D341Med (cell line): ENCODE measurements at places on chromosomes 6 and 20.

GRCh38 chr6:139860203-139860602, 485.8 kb upstream of the CITED2 start:
- DNase-seq = no peak

DNA sequence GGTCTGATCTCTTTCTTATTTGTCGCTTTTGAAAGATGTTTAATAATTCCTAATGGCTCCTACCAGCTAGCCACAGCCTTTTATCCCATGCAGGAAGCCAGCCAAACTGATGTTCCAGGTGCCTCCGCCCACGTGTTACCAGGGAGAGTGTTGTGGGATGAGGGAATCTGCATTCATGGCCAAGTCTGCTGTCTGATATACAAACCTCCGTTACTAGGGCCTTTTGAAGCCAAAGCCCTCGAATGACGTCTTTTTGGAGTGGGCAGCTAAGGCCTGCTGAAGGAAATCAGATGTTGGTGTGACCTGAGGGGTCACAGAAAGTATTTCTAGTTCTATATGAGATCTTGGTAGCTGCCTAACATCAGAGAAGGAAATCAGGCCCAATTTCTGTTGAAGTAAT, 21.3 kb downstream of the STK35 start:
- DNase-seq = no peak

DNA sequence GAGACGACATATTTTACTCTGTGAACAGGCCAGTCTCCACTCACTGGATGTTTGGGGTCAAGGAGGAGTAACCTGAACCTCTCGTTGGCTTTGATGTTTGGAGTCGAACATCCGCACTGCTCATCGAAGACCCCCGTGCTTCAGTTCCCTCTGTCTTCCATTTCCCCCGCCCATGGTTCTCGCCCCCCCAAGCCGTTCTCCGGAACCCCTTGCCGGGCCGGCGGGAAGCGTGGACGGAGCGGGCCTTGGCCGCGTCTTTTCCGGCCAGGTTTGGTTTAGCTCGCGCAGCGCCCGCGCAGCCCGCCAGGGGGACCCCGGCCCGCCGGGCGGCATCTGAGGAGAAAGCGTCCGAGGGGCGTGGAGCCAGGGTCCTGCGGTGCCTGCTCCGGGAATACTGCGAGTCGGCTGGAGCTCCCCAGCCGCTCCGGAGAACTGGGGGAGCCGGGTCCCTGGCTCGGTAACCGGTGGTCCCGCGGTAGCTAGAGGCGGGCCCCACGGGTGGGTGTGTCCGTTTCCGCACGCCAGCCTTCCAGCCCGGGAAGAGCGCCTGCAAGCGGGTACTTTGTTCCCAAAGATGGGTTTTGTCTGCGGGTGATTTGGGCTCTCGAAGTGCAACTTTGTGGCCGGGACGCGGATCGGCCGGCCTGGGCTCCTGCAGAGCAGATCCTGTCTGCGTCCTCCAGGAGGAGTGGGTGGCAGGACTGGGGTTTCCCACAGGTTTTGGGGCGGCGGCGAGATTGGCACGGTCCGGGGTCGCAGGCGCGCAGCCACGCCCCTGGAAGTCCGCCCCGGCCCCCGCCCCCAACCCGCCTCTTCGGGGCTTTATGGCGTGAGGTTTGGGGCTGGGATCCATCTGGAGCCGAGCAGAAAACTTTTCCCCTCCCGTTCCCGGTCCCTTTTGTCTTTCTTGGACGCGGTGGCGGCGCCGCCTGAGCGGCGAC, at the start of gene TMEM200A:
TMEM200A (plus strand) TSS at position 852 of the 941 bp plus-strand sequence. CDS start 74,406 bp downstream, outside the sequence.
- DNase-seq = peak; percentile 93

GRCh38 chr6:13538084-13538483, 36.3 kb upstream of the SIRT5 start:
- DNase-seq = peak; percentile 70

DNA sequence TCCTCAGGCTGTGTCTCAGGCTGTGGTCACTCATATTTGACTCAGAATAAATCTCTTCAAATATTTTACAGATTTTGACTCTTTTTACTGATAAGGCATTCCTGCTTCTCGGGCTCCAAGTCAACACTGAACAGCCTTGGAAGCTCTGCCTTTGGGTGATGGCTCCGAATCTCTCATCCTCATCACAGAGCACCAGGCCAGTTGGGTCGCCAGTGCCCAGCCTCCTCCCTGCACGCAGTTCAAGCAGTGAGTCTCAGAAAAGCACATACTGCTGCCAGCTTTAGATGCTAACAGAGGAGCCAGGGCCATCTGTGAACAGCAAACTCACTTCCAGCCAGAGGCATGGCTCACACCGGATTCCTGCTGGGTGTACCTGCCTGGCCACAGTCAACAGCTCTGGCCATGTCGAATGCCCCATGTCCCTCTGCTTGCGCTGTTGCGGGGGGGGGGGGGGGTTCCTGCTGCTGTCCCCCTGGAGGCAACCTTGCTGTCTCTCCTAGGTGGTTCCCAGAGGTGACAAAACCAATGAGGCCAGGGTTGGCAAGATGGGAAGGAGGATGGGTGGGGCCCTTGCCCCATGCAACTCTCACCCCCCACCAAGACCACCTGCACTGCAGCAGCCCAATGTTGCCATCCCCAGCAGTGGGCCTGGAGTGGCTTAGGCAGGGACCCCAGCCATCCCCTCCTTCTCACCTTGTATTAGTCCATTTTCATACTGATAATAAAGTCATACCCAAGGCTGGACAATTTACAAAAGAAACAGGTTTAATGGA, 248.8 kb downstream of the ERMARD start:
- no peak for DNase-seq

- no peak for DNase-seq
Observed at GRCh38 chr20:19913927-19914614, 103.1 kb upstream of the NAA20 start.

GRCh38 chr6:169172946-169173345, 80.7 kb downstream of the THBS2 start:
- peak; percentile 6 for DNase-seq

DNA sequence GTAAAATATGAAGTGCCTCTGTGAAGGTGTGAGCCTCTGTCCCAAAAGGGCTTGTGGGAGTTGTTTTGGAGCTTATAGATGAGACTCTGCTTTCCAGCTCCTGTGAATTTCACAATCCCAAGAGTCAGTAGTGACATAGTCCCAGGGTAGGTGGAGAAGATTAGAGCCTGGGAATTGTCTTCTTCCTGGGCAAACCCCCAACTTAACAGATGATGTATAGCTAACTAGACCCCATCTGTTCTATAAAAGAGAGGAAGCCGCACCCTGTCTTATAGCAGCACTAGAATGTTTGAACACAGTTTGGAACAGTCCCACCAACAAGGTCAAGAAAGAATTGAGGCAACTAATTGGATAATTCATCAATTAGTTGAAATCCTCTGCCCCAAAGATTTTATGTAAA, 294.7 kb downstream of the ZNF217 start:
- DNase-seq = peak; percentile 28

- no peak for DNase-seq
Observed at GRCh38 chr6:45576648-45577624, 199.2 kb upstream of the SUPT3H start.

DNA sequence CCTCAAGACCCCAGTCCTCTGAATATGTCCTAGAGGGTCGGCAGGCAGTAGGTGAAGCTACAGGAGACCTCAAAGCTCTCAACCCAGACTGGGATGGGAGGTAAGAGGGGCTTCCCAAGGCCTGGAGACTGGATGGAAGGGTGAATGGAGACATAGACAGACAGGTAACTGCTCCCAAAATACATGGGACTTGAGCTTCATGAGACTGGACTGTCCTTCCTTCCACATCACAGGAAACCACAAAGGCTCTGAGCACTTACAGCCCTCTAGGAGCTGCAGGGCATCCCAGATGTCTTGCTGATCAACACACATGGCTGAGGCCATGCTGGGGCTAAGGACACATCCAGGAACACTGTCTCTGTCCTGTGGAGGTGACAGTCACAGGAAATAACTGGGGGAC, 11.6 kb downstream of the HSPA12B start:
- no peak for DNase-seq

GRCh38 chr6:84329516-84329915, 102.1 kb upstream of the CEP162 start:
- no peak for DNase-seq

- no peak for DNase-seq
Observed at GRCh38 chr6:105058316-105058715, 101.4 kb downstream of the LIN28B start.

DNA sequence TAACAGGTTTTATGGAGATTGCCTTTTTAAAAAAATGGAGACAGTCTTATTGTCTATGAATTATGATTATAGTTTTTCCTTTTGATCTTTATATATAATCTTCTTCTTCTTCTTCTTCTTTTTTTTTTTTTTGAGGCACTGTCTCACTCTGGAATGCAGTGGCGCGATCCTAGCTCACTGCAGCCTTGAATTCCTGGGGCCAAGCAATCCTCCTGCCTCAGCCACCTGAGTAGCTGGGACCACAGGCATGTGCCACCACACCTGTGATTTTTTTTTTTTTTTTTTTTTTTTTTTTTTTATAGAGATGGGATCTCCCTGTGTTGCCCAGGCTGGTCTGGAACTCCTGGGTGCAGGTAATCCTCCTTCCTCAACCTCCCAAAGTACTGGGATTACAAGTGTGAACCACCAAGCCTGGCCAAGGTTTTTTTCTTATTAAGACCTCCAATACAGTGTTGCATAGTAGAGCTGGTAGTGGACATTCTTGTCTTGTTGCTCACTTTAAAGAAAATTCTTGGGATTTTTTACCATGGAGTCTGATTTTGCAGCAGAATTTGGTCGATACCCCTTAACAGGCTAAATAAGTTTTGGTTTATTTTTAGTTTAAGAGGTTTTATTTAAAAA, 46.5 kb downstream of the STK4 start:
- no peak for DNase-seq

DNA sequence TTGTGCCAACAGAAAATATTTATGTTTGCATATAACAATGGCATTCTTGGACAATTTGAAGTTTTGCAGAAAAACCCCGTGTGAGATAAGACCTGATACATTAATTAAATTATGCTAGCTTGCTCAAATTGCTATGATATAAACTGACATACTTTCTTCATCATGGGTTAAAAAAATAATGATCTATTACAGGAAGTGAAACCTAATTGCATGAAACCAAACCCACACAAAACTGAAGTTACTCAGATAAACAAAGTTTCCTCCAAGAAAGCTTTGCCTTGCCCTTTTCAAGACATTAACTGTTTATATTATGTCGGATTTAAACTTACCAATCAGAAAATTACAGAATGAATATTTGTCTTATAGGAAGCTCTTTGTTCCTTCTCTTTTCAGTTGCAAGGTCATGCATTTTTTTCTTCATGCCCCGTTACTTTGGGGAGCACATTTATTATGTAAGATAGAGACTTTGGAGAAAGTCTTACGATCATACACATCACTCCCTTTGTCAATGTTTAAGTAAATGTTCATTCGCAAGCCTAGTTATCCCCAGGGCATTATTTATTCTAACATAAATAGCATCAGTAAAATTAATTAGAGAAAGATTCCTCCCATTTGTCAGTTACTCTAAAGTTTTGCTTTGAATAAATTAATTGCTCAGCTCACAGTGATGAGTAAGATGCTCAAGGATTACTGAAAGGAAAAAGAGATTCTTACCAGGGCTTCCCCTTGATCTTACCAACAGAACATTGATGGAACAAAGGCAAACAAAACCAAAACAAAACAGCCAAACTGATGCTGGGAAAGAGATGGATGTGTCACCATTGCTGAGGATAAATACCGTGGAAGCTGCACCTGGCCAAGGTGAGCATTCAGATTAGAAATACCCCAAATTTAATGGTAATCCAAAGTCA, 14.8 kb upstream of the TMEM244 start:
- DNase-seq = no peak

GRCh38 chr20:44714701-44715498, at the start of gene CCN5:
Gene CCN5, plus strand, starts transcription at chr20:44715369. Its CDS starts 22 bp downstream, at chr20:44715391.
- no peak for DNase-seq

- DNase-seq = no peak
Observed at GRCh38 chr20:4813863-4814695, 92.4 kb downstream of the PRND start.

DNA sequence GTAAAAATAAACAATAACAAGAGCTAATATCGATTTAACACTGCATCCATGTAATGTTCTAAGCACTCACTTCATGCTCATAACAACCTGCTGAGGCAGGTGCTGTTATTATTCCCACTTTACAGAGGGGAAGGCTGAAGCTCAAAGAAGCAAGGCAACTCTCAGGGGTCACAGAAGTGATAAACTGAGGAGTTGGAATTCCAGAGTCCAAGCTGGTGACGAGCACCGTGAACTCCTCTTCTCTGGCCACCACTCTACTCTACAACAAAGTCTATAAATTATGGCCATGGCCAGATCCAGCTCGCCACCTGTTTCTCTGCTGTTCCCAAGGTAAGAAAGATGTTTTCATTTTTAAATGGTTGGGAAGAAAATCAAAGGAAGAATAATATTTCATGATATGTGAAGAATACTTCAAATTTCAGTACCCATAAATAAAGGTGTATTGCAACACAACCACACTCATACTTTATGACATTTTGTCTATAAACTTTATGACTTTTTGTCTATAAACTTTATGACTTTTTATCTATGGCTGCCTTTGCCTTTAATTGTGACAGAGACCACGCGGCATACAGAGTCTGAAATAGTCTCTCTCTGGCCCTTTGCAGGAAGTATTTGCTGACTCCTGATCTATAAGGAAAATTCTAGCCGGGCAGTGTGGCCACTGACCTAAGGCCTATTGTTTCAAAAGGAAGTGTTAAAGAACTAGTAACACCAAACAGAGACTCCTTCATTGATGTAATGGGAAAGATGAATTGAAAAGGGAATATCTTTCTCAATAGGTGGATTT, 113.2 kb upstream of the KCNG1 start:
- DNase-seq = no peak

DNA sequence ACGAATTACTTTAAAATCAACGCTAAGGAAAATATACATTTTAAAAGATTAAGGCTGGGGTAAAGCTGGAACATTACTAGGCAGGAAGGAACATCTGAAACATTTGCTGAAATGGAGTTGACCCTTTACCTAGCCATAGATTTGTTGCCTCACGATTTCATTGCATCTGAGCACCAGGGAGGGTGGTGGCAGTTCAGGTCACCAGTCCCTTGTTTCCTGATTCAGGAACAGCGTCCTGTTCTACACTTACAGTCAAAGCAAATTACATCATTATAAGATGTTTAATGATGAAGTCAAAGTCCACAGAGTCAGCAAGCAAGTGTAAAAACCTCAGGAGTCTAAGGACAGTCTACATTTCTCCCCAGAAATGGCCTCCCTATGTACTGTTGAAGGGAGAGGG, 9.0 kb upstream of the MICA start:
- DNase-seq = no peak

GRCh38 chr20:8492173-8492572, 360.1 kb downstream of the PLCB1 start:
- DNase-seq = no peak

GRCh38 chr6:36730424-36731380, 33.1 kb downstream of the RAB44 start:
- no peak for DNase-seq
